ENCODE measurements at places on chromosomes 4 and X. TPM values are rescaled to one million over a fixed set of nuclear protein-coding genes. Genes with fewer than 3 reads are reported as not detected.

The VBP1 gene
- total RNA-seq = 80.6 TPM

The REPS2 gene
- 6.3 TPM for total RNA-seq

The ADGRG2 gene
- 1.4 TPM for total RNA-seq

The ZNF630 gene
- 2.5 TPM for total RNA-seq

The USP53 gene
- total RNA-seq = 9.6 TPM

The ABLIM2 gene
- 3.6 TPM for total RNA-seq

The BBS7 gene
- total RNA-seq = 5.2 TPM

DNA sequence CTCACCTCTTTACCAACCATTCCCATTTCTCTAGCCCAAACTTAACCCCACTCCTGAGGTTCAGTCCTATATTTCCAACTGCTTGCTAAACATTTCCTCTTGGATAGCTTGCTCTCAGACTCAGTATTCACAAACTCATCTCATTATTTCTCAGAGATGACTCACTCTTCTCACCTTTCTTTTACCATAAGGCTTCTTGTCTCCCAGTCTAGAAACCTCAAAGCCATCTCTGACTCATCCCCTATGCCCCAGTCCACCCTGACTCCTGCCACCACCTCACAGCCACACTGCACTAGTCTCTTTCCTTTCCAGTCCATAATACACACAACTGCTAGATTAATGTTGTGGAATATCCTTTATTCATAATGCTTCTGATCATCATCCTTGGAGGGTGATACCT, 4.8 kb downstream of the FRMPD3 start:
- H3K36me3 ChIP-seq = no peaks in the 10 kb centered on the region
- peaks cover 7% of the 10 kb centered on the region for H3K4me1 ChIP-seq
- H3K4me3 ChIP-seq = no peak overlapping the region
- no peaks in the 10 kb centered on the region for H3K27me3 ChIP-seq
- H3K27ac ChIP-seq = no peak overlapping the region

- no peak overlapping the region for H3K27ac ChIP-seq
- no peak for DNase-seq
- H3K4me1 ChIP-seq = no peaks in the 10 kb centered on the region
- H3K36me3 ChIP-seq = no peaks in the 10 kb centered on the region
Observed at GRCh38 chrX:155951237-155951789, 46.2 kb upstream of the IL9R start.

DNA sequence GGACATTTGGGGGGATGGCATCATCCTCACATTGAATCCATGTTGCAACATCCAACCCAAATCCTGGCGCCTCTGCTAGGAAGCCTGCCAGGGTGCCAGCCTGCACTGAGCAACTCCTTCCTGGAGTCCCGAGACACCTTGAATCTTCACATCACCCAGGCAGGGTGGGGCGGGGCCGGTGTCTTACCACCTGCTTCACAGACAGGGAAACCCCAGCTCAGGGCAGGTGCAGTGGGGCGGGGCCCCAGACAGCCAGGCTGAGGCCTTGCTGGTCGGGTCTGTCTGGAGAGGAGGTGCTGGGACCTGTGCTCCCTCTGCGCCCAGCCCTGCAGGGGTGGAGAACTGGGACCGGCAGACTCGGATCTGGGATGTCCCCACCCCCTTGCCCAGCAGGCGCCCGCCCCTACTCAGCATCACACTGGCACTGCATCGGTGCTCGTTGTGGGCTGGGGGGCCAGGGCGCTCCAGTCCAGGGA, 31.5 kb upstream of the HTRA3 start:
- H3K27ac ChIP-seq = no peak overlapping the region
- H3K27me3 ChIP-seq = no peaks in the 10 kb centered on the region
- peaks cover 7% of the 10 kb centered on the region for H3K4me1 ChIP-seq
- H3K4me3 ChIP-seq = no peak overlapping the region
- DNase-seq = no peak

DNA sequence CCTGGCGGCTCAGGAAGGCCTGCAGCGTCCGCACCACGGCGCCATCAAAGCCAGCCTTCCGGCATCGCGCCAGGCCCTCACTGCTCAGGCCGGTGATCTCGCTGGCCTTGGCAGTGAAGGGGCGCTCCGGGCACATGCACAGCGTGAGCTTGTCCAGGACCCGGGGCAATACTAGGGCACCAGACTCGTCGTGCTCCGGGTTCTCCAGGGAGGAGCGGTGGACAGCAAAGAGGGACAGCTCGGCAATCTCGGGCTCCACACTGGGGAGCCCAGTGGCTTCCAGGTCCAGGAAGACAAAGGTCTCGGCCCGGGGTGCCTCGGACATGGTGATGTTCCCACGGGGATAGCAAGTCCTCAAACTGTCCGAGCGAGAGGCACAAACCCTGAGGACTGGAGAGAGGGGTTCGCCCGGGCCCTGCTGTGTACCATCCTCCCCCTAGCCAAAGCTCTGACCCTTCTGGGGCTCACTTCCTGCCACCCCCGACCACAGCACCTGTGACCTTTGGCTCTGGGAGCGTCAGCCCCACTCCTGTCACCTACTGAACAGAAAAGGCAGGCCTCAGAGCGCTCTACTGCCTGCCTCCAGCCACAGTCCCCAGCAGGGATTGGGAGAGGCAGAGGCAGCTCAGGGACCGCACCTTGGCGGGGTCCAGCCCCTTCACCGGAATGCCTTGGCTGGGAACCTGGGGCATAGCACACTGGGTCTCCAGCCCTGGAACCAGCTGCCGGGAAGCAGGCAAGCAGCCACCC, 575 bp downstream of the TREX2 start:
- no peak overlapping the region for H3K27ac ChIP-seq
- no peaks in the 10 kb centered on the region for H3K27me3 ChIP-seq
- DNase-seq = no peak
- no peaks in the 10 kb centered on the region for H3K36me3 ChIP-seq

- no peaks in the 10 kb centered on the region for H3K36me3 ChIP-seq
- H3K27ac ChIP-seq = no peak overlapping the region
- no peak for DNase-seq
Observed at GRCh38 chr4:163833669-163834068, 339.2 kb downstream of the TMA16 start.

DNA sequence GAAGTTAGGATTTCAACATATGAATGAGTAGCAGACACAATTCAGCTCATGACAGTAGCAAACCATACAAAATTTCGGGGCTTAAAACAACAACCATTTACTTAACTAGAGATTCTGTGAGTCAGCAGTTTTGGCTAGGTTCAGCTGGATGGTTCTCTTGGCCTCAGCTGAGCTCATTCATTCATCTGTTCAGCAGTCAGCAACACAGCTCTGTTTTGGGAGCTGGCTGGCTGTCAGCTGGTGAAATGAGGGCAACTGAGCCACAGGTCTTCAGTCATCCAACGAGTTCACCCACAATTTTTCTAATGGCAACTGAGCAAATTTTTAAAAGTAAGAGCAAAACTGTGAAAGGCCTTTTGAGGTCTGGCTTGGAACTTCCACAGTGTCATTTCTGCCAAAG, 2005.1 kb upstream of the AGA start:
- H3K27me3 ChIP-seq = no peaks in the 10 kb centered on the region
- no peak overlapping the region for H3K27ac ChIP-seq
- H3K4me3 ChIP-seq = no peak overlapping the region
- DNase-seq = no peak
- no peaks in the 10 kb centered on the region for H3K36me3 ChIP-seq

- no peak for DNase-seq
- H3K4me3 ChIP-seq = no peak within 1 kb of the TSS
- no peaks in the 10 kb centered on the region for H3K36me3 ChIP-seq
- H3K27me3 ChIP-seq = peaks cover 33% of the 10 kb centered on the region
Observed at GRCh38 chrX:71910643-71910985, at the start of gene NHSL2. Gene NHSL2, plus strand, starts transcription at chrX:71910845.

GRCh38 chr4:130705023-130705422, 1609.1 kb downstream of the C4orf33 start:
- no peak overlapping the region for H3K4me3 ChIP-seq
- H3K36me3 ChIP-seq = no peaks in the 10 kb centered on the region
- H3K27me3 ChIP-seq = no peaks in the 10 kb centered on the region
- H3K27ac ChIP-seq = no peak overlapping the region
- peak; percentile 7 for DNase-seq

- no peak overlapping the region for H3K4me3 ChIP-seq
- H3K27me3 ChIP-seq = peaks cover 9% of the 10 kb centered on the region
- H3K4me1 ChIP-seq = no peaks in the 10 kb centered on the region
- no peak overlapping the region for H3K27ac ChIP-seq
- no peaks in the 10 kb centered on the region for H3K36me3 ChIP-seq
Observed at GRCh38 chr4:185098474-185098873, 44.6 kb upstream of the SLC25A4 start.

DNA sequence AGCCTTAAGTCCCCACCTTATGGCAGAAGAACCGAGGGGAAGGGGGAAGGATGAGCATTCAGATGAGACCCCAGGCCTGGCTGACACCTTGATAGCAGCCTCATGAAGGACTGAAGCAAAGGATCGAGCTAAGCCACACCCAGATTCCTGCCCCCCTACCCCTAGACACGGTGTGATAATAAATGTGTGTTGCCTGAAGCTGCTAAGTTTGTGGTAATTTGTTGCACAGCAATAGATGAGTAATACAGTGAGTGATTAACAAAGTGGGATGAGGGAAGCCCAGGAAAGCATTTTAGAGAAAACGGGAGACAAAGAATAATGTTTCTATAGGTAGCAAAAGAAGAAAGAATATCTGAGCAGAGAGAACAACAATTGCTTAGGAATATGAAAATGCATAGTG, 404.2 kb downstream of the MID1IP1 start:
- no peaks in the 10 kb centered on the region for H3K36me3 ChIP-seq
- H3K4me1 ChIP-seq = no peaks in the 10 kb centered on the region

DNA sequence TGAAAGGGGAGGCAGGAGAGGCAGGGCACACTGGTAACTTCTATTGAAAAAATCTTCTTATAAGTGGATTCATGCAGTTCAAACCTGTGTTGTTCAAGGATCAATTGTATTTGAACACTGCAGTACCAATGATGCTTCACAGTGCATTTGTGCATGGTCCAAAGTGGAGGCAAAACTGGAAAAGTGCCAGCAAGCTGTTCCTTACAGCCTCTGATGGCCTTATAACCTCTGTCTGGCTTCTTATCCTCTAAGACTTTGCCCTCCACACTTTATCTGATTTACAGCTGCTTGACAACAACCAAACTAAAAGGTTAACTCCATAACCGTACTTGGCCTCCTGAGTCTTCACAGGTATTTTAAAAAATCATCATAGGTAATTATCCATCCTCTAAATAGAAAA, 40.4 kb downstream of the MAGEB17 start:
- DNase-seq = no peak
- no peak overlapping the region for H3K27ac ChIP-seq
- no peaks in the 10 kb centered on the region for H3K36me3 ChIP-seq
- peaks cover 10% of the 10 kb centered on the region for H3K4me1 ChIP-seq

DNA sequence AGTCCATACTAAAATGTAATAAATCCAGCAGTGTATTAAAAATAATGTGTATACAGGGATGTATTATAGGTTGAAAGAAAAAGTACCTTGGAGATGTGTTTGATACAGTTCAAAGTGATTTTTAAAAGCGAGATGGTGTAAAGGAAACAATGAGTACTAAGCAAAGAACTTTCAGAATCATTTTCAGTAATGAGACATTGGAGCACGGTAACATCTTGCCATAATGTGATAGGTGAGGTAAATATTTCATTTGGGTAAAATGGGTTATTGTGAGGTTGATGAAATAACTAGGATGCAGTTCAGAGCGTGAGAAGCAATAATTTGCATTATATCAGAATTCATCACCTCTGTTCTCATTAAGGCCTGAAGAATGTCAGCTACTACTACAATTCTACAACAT, 25.9 kb downstream of the EIF2S3 start:
- H3K36me3 ChIP-seq = peaks cover 21% of the 10 kb centered on the region
- no peak overlapping the region for H3K27ac ChIP-seq
- no peak overlapping the region for H3K4me3 ChIP-seq
- DNase-seq = no peak

- peak overlapping the region; percentile 79 for H3K4me3 ChIP-seq
- H3K27ac ChIP-seq = no peak overlapping the region
- H3K4me1 ChIP-seq = peaks cover 8% of the 10 kb centered on the region
- no peaks in the 10 kb centered on the region for H3K27me3 ChIP-seq
Observed at GRCh38 chr4:3530051-3530450, 2.2 kb downstream of the LRPAP1 start.

GRCh38 chr4:114924311-114924710, 189.1 kb downstream of the NDST4 start:
- DNase-seq = no peak
- no peaks in the 10 kb centered on the region for H3K27me3 ChIP-seq
- no peaks in the 10 kb centered on the region for H3K36me3 ChIP-seq
- H3K27ac ChIP-seq = no peak overlapping the region
- H3K4me1 ChIP-seq = no peaks in the 10 kb centered on the region

DNA sequence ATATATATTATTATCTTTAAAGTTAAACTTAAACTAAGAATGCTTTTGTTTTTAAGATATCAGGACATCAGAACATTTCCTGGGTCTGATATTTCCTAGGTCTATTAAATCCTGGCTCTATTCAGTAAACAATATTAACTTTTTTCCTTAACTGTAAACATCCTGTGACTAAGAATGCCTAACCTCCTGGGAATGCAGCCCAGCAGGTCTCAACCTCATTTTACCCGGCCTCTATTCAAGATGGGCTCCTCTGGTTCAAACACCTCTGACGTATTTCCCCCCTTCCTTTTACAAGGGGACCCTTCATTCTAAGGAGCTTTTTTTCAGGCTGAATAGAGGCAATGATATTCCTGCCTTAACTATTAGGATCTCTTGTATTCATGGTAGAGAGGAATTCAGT, 35.8 kb upstream of the DYNLT3 start:
- H3K4me3 ChIP-seq = no peak overlapping the region
- peak; percentile 87 for DNase-seq
- peaks cover 62% of the 10 kb centered on the region for H3K4me1 ChIP-seq
- no peaks in the 10 kb centered on the region for H3K27me3 ChIP-seq

Measured in PC-3 (cell line).